Activated T-cell treated with anti-CD3 and anti-CD28 coated beads for 24 hours (primary cell): ENCODE measurements at places on chromosomes 5 and 9.

DNA sequence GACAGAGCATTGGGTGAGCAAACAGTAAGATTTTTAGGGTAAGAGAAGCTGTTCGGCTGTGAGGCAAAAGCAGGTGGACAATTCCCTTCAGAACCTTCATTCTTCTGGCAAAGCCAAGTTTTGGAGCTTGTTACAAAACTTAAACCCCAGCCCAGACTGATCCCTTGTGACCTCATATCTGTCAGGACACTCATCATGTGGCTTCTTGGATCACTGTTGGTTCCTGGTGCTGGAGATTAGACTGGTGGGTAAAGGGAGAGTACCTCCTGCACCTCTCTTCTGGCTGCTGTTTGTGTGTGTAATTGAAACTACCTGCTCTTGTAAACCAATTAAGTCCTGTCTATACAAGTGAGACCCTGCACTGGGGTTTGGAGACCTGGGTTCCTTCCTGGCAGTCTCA, 21.0 kb downstream of the LARP1 start:
- DNase-seq = no peak

DNA sequence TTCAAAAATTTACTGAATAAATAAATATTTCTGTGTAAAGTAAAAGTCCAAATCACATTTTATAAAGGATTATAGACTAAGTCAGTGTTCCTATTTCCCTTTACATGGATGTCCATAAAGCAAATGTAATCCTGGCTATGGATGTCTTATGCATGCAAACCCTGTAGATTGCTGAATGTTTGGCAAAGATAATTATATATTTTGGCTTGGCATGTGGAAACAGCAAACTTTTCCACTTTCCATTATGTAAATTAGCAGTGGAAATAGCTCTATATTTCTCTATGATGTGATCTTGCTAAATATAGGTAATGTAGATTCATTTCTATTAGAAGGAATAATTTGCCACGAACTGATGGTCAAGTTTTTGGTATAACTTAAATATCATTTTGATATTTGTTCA, 66.5 kb downstream of the CWC27 start:
- no peak for DNase-seq

GRCh38 chr9:69637193-69637816, 34.9 kb downstream of the APBA1 start:
- DNase-seq = no peak

- DNase-seq = no peak
These were observed 37.4 kb downstream of the KCNIP1 start for GRCh38 chr5:170541146-170541769.

DNA sequence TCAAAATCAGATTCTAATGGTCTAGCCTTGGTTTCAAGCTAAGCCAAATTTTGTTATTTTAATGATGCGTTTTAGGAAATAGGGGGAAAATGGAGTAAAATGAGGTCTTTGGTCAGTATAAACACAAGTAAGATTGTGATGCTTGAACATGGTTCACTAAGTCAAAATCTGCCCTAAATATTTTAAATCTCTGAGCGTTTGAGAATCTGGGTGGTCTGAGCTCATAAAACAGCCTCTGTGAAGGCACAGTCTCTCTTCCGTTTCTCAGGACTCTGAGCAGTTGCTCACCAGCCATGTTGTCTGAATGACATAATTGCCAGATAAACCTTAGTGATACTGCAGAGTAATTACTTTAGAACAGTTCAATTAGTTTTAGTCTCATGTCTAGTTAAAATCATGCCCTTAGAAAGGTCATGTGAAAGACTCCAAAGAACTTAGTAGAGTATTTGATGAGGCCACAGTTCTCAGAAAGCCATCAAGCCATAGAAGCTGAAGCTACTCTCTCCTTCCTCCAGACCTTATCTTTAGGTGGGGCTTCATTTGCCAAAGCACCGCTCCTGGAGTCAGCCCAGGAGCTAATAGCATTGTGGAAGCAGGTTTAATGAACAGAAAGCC, 257.1 kb upstream of the MAP3K1 start:
- DNase-seq = no peak

GRCh38 chr9:118693645-118694044, 675.6 kb downstream of the BRINP1 start:
- DNase-seq = no peak

DNA sequence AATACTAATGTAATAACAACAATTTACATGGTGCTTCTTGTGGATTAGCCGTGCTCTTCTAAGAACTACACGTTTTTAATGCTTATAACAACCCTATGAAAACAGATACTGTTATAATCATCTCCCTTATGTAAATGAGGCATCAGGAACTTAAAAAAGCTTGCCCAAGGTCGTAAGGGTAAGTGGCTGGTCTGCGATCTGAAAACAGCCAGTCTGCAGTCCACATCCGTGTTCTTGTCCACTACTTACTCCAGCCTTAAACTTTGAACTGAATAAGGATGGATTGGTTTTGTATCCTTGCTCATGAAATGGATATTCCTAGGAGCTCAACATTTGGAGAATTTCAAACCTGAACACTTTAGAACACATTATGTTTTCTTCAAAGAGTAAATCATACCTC, 26.7 kb downstream of the PAM start:
- no peak for DNase-seq

GRCh38 chr5:64836190-64836755, 67.5 kb downstream of the CWC27 start:
- no peak for DNase-seq

- no peak for DNase-seq
These were observed 445.7 kb upstream of the CLINT1 start for GRCh38 chr5:158304607-158305006.

GRCh38 chr9:126856326-126856877, 4.0 kb upstream of the ZBTB34 start:
- no peak for DNase-seq

- no peak for DNase-seq
These were observed 37.8 kb downstream of the EXOSC2 start for GRCh38 chr9:130731355-130731754.

DNA sequence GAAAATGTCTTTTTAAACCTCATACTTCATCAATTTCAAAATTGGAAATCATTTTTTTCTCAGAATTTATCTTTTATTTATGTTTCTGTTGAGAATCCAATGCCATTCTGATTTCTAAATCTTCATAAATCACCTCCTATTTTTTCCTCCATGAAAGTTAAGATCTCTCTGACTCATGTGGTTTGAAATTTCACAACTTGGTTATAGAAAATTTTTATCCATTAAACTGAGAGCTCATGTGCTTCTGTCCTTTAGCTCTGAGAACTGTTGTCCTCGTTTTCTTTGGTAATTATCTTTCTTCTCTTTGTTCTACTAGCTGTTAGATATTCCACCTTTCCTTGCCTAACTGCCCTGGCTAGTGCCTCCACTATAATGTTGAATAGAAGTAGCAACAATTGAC, 1.5 kb upstream of the RNF180 start:
- no peak for DNase-seq

DNA sequence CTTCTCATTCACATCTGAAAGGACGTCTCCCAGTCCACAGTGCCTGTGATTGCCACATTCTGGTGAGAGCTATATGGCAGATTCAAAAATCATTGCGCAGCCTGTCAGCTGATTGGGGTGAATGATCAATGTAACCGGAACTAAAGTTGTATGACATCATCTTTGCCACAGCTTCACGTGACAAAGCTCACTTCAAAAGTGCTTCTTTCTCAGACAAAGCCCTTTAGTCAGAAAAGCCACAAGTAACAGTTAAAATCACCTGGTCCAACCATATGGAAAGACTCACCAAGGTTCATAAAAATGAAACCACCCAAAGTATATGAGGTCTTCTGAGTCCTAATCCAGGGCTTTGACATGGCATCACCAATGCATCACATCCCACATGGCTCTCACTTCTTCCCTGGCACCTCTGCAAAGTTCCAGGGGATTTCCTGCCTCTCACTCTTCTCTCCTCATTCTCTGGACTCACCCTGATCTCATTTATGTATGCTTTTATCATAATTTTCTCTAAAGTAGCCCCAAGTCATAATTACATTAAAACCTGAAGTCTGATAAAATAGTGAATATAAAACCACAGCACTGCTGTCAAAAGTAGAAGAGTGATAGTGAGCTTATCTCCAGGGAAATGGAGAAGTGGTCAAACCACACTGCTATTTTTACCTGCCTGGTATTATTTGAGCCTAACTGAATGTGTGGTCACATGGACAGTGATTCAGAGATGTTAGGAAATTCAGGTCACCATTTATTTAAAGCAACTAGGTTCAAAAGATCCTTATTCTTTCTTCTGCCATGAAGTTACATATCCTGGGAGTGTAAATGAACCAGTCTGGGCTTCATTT, 193.1 kb upstream of the PTGER4 start:
- peak; percentile 54 for DNase-seq

DNA sequence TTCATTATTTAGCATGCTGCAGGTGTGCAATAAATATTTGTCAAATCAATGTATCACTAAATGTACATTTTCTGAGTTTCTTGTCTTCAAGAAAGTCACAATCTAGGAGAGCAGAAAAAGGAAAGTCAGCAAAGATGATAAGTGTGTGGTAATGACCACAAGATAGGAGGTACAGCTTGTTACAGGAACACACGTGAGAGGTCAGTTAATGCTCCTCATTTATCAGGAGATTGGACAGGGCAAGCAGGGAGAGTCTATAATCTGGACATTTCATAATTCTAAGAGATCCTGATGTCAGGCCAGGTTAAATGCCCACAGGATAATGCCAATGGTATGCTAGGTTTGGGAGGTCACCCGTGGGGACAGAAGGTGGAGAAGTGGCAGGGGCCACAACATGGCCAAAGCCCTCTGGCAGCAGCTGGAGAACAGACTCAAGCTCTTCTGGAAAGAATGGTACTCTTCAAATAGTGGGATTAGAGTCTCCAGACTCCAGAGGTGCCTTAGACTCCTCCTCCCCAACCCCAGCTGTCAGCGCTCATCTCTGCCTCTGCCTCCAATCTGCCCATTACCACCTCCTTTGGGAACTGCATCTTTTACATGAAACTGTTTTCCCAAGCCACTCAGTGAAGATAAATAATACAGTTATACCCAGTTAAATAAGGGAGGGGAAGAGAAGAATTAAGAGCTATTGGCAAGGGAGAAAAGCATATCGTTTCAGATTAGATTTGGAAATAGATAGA, 114.3 kb downstream of the ASTN2 start:
- no peak for DNase-seq

- no peak for DNase-seq
These were observed 123.4 kb upstream of the IFNE start for GRCh38 chr9:21605489-21605931.

- no peak for DNase-seq
These were observed 47.0 kb upstream of the EXOC3 start for GRCh38 chr5:395921-396530.

DNA sequence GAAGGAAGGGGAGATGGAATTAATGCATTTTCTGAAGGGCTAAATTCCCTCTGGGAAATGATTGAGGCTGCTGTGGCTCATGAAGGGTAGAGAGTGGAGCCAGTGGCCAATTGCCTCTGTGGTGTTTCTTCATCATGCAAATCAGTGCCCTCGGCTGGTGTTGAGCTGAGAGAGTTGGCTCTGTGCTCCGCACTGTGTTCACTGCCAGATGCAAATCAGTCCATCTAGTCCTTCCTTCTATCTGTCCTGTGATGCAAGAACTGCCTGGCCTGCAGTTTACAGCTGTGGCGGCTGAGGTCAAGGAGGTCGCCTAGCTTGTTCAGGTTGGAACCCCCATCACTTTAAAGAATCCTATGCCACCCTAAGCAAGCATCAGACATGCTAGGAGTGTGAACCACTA, 6.0 kb downstream of the TMEM171 start:
- DNase-seq = no peak

GRCh38 chr9:136829981-136830885, 12.0 kb upstream of the AJM1 start:
- DNase-seq = no peak

GRCh38 chr9:121138973-121139372, 62.7 kb downstream of the RAB14 start:
- DNase-seq = no peak

DNA sequence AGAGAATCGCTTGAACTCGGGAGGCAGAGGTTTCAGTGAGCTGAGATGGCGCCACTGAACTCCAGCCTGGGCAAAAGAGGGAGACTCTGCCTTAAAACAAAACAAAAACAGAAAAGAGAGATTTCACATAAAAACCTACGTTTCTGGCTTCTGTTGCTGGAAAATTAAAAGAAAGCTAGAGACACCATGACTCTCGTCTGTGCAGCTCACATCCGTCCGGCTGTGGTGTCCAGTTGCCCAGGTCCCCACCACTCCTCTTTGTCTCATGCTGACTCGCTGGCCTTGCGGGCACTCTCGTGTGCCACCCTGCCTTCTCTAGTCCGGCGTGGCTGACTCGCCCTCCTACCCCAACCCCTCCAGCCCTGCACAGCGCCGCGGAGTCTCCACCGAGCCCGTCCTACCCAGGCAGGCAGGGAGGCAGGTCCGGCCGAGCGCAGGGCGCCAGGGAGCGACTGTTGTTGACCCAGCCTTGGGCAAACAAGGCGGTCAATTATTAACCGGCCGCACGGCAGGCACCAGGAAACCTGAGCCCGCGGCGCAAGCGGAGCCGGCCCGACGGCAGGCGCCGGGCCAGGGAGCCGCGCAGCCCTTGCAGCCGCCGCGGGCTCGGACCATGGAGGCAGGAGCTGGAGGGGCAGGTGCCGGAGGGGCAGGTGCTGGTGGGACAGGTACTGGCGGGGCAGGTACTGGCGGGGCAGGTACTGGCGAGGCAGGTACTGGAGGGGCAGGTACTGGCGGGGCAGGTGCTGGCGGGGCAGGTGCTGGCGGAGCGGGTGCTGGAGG, at the start of gene PRRT1B:
Gene PRRT1B, plus strand, starts transcription at position 521 of the 783 bp plus-strand sequence. Its CDS starts 93 bp downstream, at position 614.
- no peak for DNase-seq

- DNase-seq = no peak
These were observed 14.5 kb upstream of the OTULIN start for GRCh38 chr5:14650052-14650451.

DNA sequence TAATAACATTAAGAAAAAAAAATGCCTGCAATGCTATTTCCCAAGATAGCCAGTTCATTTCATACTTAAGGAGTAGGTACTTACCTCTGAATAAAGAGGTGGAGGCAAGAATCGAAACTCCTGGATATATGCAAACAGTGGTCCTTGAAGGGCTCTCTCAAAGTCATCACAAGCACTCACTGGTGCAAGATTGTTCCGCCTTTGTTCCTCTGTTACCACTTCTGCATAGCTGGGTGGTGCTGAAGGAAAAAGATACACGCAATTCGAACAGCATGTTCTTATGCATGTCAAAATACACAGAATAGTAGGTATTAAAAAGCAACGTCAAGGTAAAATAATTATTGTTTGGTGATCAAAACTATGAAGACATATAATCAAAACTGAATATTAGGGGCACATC, 9.5 kb downstream of the ARRDC3 start:
- DNase-seq = no peak

DNA sequence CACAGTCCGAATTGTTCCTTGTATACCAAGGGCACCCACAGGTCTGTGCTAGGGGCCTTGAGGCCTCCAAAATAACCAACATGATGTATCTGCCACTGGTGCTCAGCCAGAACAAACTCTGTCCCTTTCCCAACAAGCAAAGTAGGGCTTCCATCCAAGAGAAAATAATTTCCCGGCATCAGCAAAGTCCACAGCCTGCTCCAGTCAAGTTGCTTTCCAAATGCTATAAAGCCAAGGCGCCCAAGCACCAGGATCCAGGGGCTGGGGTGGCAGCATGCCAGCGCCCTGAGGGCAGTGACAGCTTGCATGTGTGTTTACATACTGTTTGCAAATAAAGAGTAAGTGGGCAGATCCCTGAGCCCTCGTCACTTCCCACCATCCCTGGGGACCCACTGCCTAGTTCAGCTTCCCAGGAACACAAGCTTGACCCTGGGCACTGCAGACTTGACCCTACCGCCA, 155.9 kb downstream of the ERCC6L2 start:
- no peak for DNase-seq

GRCh38 chr5:180209137-180209581, at the start of gene RASGEF1C:
Gene RASGEF1C, minus strand, starts transcription at chr5:180209211. Its CDS starts 71,159 bp downstream, at chr5:180138052.
- DNase-seq = peak; percentile 52
